ENCODE measurements at places on chromosomes 1 and 21.
A peak's percentile ranks its signal among the peaks of the same experiment; 100 is the strongest.

- ATAC-seq, result no peak
Observed at GRCh38 chr1:184033711-184034167, 3.8 kb downstream of the COLGALT2 start.

DNA sequence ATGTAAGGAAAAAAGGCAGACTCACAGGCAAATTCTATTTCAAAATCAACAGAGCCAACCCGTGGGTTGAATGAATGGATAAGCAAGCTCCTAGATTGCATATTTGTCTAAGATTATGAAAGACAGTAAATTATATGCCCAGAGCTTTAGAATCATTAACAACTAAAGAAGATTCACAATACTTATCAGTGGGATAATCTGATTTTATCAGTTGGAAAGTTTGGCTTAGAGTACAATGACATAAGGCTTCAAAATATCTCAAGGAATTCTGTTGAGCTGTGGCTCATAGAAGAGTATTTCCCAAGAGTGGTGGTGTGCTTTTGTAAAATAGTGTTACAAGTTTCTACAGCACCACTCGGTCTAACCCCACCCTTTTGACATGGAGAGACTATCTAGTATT, 85.5 kb downstream of the ADAMTS1 start:
- ATAC-seq, result no peak

GRCh38 chr1:155645648-155646047, 35.6 kb downstream of the MSTO1 start:
- ATAC-seq, result no peak

GRCh38 chr1:184541537-184542152, 154.8 kb downstream of the C1orf21 start:
- ATAC-seq, result no peak

DNA sequence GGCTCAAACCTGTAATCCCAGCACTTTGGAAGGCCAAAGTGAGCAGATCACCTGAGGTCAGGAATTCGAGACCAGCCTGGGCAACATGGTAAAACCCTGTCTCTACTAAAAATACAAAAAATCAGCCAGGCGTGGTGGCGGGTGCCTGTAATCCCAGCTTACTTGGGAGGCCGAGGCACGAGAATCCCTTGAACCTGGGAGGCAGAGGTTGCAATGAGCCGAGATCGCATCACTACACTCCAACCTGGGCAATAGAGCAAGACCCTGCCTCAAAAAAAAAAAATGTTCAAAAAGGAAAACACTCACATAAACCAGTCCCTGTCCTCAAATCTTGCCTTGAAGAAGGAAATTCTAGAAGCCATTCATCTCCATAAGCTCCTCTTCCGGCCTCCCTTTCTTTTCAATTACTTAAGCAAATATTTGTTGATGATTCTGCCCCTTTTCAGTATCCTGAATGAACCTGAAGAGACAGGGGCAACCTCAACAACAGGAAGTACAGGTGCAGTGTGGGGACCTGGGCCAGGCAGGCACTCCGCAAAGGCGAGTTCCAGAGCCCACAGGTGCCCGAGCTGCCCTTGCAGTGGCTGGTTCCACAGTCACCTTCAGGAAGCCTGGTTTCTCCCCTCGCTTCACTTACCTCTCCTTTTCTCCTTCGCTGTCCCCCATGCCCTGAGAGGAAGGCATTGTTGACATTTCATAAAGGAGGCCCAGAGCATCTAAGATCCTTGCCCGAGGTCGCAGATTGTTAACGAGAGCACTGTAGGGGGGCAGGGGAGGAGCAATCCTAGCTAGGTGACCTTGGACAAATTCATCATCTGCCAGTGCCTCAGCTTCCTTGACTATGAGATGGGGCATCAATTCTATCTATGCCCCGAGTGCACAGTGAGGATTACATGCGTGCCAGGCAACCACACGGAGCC, 8.9 kb upstream of the LEFTY1 start:
- peak; percentile 68 for ATAC-seq

- no peak for ATAC-seq
Observed at GRCh38 chr1:51168936-51169335, 66.9 kb downstream of the C1orf185 start.

GRCh38 chr1:171642197-171642596, 10.3 kb downstream of the MYOC start:
- ATAC-seq, result no peak

- no peak for ATAC-seq
Observed at GRCh38 chr1:226480461-226480860, 68.1 kb upstream of the STUM start.

GRCh38 chr1:213389061-213389581, 338.1 kb downstream of the RPS6KC1 start:
- no peak for ATAC-seq
